ENCODE measurements at places on chromosomes 1 and 21.

DNA sequence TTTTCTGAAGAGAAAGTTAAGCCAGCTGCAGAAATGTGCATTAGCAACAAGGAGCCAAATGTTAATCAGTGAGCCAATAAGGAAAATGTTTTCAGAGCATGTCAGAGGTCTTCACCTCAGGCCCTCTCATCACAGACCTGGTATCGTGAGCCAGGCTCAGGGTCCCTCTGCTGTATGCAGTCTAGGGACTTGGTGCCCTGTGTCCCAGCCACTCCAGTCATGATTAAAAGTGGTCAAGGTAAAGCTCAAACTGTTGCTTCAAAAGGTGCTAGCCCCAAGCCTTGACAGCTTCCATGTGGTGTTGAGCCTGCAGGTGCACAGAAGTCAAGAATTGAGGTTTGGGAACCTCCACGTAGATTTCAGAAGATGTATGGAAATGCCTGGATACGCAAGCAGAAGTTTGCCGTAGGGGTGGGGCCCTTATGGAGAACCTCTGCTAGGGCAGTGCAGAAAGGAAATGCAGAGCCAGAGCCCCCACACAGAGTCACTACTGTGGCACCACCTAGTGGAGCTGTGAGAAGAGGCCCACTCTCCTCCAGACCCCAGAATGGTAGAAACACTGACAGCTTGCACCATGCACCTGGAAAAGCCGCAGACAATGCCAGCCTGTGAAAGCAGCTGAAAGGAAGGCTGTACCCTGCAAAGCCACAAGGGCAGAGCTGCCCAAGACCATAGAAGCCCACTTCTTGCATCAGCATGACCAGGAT is 1128.7 kb downstream of the AMY1C start:
- no peak for DNase-seq

GRCh38 chr1:48222501-48223242 is at the start of gene SLC5A9:
SLC5A9 (plus strand) TSS chr1:48222716; CDS start chr1:48222737, 21 bp downstream.
- DNase-seq: no peak

GRCh38 chr1:3943806-3944577 is 43.9 kb upstream of the C1orf174 start:
- DNase-seq: no peak

DNA sequence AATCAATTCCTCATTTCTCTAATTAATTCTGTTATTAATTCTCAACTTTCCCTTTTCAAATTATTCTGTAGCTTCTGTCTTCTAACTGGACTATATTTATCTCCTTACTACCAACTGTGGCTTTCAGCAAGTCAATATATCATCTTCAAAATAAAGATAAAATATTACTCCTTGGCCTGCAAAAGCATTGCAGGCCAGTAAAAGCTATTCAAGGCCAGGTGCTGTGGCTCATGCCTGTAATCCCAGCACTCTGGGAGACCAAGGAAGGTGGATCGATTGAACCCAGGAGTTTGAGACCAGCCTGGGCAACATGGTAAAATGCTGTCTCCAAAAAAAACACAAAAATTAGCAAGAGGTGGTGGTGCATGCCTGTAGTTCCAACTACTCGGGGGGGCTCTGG is 27.9 kb downstream of the USP48 start:
- no peak for DNase-seq

GRCh38 chr1:228287541-228288425 is 79.9 kb downstream of the OBSCN start:
- DNase-seq: no peak

DNA sequence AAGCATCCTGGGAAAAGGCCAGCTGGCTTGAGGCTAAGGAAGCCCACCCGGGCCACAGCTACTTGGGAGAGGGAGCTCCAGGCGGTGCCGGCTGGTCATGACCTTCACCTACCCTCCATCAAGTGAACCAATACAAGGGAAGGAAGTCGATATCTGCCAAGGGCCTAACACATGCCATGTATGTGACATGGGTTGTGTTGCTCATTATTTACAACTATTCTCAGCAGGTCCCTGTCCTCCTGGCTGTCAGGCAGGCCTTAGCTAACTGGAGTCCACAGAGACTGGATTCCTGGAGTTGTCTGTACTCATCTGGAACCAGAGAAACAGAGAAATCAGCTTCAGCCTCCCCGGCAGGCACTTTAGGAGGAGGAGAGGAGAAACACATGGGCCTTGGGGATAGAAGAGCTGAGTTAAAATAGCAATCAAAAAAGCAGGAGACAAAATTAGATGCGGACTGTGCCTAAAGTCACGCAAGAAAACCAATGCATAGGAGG is 15.7 kb downstream of the TCEA3 start:
- no peak for DNase-seq

DNA sequence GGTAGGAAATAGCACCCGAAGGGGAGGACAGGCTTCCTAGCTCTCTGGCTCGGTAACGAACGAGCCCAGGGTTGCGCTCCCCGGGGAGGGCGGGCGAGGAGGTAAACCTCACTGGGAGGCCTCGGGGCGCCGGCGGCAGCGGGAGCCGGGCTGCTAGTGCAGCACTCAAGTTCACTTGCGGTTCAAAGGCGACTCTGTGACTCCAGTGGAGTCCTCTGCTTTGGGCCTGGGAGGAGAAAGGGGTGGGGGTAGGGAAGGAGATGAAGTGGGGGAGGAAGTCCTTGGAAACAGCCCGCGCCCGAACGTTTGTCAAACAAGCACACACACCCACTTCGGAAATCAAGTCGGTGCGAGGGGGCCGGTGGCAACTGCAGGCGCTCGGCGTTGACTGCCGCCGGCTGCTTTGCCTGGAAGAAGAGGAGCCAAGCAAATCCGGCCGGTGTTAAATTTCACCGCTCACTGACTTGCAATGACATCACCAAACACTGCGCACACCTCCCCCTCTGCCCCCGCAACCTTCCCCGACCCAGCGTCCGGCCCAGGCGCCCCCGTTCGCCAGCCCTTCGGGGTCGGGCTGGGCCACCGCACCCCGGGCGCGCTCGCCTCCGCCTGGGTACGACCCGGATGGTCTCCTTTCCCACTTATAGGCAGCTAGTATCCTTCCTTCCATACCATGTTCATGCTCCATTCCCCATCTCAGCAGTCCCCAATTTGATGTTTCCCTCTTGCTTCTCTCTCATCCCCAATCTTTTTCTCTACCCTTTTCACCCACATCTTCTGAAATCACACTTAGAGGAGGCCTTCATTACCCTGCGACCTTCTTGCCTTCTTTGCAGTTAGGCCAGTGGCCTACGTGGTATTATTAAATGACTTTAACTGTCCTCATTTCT is at the start of gene COL24A1:
TSS of gene COL24A1 (minus strand) at position 207 of the 890 bp plus-strand sequence. CDS start 376 bp downstream, outside the sequence.
- no peak for DNase-seq

- no peak for DNase-seq
Observed at GRCh38 chr1:236154671-236155398, 12.5 kb downstream of the GPR137B start.

DNA sequence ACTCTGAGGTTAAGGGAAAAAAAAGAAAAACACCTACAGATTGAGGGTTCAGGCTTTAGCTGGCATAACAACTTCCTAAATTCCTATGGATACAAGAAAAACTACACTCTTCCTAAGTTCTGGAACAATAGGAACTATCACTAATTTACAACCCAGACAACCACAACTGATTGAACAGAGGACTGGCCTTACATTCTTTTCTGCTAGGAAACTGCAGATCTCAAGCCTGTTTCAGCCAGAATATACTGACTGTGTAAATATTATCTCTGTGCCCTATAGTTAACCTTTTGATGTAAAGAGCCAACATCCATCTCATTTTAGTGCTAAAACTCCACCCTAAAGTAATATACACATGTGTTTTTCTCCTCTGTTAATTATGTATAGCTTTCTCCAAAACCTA is 1186.5 kb upstream of the TMPRSS15 start:
- DNase-seq: no peak

DNA sequence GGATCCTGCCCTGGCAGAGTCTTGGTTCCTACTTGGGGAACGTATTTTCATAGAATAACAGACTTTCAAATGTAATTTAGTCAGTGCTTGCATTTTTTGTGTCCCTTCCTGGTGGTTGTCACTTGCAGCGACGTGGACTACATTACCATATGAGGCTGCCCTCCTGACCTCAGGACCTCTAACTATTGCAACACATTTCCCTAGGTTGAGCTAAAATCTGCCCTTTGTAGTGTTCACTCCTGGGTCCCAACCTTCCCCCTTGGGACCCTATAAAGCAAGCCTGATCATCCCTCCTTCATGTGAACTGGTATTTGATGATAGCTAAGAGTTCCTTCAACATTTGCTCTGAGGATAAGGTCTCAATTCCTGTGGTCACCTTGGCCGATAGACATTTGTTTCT is 95.6 kb upstream of the CACNA1E start:
- DNase-seq: no peak

- no peak for DNase-seq
Observed at GRCh38 chr21:14215971-14216641, at the start of gene RBM11. RBM11 (plus strand) TSS chr21:14216157; CDS start chr21:14216187, 30 bp downstream.

- DNase-seq: no peak
Observed at GRCh38 chr1:67524143-67525052, 94.2 kb upstream of the SERBP1 start.

DNA sequence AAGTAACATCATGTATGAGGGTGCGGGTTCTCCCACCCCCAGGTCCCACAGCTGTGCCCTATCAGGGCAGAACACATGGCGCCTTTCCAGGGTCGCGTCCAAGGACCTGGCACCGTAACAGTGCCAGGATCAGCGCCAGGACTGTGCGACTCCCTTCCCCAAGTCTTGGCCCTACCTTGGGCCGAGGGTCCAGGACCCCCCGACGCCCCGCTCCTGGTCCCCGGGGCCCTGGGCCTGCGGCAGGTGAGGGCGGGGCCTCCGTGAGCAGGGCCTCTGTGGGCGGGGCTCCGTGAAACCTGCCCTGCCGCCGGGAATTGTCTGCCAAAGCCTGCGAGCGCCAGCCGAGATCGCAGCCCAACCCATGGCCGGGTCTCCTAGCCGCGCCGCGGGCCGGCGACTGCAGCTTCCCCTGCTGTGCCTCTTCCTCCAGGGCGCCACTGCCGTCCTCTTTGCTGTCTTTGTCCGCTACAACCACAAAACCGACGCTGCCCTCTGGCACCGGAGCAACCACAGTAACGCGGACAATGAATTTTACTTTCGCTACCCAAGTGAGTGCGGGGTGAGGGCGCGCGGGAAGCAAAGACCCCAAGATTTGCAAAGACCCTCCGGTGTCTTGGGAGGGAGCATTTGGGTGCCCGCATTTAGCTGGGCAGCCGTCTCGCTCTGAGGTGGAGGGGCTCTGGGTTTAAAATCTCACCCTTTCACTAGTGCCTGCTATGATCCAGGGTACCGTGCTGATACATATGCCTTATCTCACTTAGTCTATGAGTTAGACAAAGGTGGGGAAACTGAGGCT is at the start of gene RHBG:
TSS of gene RHBG (plus strand) at position 323 of the 796 bp plus-strand sequence. CDS start at position 362, 39 bp downstream.
- DNase-seq: no peak

GRCh38 chr1:3785456-3786157 is 10.7 kb downstream of the LRRC47 start:
- DNase-seq: no peak

DNA sequence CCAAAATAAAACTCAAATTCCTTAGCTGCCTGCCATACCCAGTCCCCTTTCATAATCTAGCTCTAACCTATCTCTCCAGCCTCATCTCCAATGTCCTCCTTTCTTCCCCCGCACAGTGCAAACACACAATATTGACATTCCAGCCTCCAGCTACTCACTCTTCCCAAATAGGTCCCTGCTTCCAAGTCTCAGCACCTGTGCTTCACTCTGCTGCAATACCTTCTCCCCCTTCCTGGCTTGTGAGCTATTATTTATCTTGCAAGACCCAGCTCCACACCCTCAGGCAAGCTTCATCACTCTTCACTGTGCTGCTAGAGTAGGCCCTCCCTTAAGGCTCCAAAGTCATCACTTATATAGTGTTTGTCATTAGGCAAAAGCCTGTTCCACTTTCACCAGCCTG is 9.7 kb downstream of the PLPP3 start:
- no peak for DNase-seq

DNA sequence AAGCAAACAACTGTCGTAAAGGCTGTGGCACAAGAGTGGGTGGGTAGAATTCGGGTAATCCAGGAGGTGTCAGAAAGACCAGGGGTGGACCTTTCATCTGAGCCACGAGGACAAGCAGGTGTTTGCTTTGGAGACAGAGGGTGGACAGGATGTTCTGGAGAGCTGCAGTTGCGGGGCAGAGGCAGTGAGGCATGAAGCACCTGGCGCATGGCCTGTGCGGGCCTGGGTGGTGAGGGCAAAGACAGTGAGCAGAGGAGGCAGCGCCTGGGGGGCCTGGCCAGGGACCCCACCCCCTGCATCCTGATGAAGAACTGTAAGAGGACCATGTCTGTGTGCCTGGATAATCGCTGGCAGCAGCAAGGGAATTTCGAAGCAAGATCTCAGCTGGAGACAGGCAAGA is 24.9 kb downstream of the KIF26B start:
- DNase-seq: no peak

GRCh38 chr1:20587661-20588053 is 1.2 kb upstream of the CDA start:
- no peak for DNase-seq
